ENCODE measurements at places on chromosomes 1 and 21.
A peak's percentile ranks its signal among the peaks of the same experiment; 100 is the strongest.

DNA sequence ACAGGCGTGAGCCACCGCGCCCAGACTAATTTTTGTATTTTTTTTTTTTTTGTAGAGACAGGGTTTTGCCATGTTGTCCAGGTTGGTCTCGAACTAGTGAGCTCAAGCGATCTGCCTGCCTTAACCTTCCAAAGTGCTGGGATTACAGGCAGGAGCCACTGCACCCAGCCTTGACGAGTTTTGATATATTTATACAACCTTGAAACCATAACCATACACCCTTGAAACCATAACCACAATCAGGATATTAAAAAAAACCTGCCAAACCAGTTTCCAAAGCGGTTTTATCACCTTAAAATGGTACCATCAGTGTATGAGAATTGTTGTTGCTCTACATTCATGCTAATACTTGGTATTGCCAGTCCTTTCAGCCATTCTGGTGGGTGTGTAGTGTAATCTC, 3.7 kb upstream of the PHACTR4 start:
- DNase-seq, result no peak

- DNase-seq, result no peak
Observed at GRCh38 chr1:209376774-209377173, 206.7 kb upstream of the CAMK1G start.

GRCh38 chr1:154859786-154860155, 10.3 kb downstream of the KCNN3 start:
- DNase-seq, result no peak

DNA sequence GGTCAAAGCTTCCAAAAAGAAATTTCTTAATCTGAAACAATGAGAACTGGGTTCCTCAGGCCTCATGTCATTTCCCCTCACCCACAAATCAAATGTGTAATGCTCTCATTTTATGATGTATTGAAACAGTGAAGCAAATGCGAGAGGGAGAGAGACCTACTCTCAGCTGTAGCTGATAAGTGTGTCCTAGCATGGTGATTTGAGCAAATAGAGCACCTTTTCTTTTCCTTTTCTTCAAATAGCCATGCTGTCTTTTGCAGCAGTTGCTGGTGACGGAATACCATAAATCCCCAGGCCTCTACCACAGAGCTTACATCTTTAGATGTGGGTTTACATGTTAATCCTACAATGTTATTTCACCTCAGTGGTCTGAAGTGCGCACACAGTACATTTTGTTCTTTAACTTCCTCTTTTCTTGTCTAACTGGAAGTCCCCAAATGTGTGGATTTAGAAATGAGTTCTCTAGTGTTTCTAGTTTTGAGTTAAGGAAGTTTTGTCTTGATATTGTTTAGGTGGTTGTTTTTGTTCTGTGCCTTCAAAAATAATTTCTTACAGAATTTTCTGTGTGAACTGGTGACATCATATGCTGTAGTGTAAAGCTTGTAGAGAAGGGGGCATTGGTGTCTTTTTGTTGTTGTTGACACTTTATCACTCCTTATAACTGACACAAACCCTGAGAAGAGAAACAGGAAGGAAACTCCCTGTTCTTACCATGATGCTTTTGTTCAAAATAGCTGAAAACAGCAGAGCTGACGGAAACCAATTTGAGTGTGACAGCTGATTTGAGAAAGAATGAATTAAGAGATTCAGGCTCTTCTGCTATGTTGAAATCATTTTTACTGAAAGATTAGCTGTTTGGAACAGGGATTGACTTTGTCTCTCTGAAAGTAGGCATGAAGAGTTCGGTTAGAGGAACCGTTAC, 12.2 kb downstream of the SMAP2 start:
- no peak for DNase-seq

GRCh38 chr1:241229216-241229615, 127.8 kb downstream of the RGS7 start:
- no peak for DNase-seq

DNA sequence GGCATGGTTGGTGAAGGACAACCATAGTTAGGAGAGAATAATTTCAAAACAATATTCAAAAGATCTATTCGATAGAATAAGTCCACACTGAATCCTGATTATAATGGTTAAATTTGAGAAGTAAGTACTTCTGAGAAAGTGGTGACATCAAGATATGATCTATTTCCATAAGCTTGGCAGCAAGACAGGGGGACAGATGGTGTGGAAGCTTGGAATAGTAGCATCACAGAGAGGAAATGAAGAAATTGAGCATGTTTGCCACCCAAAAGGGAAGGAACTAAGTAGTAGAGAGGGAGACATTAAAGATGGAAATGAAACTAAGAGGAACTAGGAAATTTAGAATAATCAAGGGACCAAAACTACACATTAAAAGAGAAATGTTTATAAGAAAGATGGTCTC, 94.5 kb downstream of the OLFM3 start:
- no peak for DNase-seq

DNA sequence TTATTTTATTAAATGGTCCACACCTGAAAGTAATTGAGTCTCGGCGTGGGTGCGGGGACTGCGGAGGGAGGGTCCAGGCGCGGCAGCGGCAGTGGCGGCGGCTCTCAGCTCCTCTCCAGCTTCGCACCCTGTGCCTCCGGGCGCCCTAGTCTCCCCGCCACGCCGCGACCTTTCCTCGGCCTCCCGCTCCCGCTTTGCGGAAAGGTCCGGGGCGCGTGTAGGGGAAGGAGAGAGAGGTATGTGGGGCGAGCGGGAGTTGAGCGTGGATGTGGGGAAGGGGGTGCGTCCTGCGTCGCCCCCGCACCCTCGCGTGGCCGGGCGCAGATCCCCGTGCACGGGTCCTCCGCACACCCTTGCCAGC, 13.4 kb upstream of the ALX3 start:
- DNase-seq, result no peak

GRCh38 chr21:33241846-33242245, 12.1 kb downstream of the IFNAR2 start:
- no peak for DNase-seq

- peak; percentile 91 for DNase-seq
Observed at GRCh38 chr21:28754127-28754611, 238.5 kb downstream of the LTN1 start.

DNA sequence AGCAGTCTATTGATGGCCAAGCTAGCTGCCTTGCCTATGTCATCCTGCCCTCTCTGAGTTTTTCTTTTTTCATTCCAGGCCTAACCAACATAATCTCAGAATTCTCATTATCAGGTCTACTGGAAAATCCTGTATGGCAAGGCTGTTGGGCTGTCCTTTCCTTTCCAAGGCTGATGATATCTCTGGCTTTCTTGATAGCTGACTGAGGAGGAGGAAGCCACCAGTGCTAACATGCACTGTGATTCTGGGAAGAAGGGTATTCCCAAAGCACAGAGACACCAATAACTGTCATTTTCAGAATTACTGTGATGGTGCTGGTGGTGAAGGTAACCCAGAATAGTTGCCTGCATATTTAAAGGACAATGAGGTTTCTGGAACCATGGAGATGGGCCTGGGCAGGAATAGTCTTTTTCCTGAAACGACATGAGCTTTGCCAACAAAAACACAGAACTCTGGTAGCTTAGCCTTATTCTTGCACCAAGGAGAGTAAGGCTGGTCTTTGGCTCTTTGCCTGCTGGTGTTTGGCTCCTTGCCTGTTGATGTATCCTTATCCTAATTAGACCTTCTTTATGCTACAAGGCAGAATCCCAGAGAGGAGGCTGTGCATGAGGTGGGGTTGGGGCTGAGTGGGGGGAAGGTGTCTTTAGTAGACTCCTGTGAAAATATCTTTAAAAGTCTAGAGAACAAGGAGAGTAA, 157.4 kb downstream of the TNFSF18 start:
- no peak for DNase-seq

GRCh38 chr21:34630536-34631143, 15.7 kb upstream of the RCAN1 start:
- no peak for DNase-seq

DNA sequence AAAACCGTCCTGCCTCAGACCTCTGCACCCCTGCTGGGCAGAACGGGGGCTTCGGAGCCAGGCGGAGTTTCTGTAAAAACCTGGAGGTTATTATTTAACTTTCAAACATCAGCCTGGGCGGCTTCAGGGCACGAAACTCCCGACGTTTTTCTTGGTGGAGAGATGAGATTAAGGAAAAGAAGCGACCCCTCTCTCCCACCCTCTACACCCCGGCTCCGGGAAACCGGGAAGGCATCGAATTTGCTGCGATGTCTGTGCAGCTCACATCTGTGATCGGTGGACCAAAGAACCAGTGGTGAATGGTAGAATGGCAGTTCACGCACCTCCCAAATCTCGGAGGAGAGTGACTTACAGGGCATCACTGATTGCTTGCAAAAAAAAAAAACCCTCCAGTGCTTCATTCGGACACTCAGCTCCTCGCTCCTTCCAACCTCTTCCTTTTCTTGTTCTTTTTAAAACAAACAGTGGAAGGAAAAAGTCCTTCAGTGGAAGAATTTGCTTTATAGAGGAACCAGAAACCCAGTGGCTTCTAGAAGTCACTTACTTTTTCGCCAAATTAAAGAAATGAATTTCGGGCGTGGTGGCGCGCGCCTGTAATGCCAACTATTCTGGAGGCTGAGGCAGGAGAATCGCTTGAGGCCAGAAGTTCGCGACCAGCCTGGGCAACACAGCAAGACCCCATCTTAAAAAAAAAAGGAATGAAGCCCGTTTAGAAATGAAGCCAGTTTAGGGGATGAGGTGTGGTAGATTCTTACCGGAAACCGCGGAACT, 884 bp downstream of the PHACTR4 start:
- no peak for DNase-seq

DNA sequence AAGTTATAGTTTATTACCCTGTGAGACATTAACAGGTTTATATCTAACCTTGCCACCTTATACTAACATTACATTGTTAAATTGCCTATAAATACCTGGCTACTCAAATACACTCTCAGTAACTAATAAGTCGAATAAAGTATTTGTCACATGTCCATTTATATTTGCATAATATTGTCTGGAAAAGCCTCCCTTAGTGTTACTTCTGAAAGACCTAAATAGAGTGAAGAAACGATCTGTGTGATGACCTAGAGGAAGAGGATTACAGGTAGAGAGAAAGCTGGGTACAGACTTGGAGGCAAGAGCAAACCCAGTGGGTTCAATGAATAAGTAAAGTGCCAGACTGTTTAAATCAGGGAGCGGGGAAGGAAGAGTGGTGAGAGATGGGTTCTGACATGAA, 2.7 kb upstream of the CACYBP start:
- no peak for DNase-seq

DNA sequence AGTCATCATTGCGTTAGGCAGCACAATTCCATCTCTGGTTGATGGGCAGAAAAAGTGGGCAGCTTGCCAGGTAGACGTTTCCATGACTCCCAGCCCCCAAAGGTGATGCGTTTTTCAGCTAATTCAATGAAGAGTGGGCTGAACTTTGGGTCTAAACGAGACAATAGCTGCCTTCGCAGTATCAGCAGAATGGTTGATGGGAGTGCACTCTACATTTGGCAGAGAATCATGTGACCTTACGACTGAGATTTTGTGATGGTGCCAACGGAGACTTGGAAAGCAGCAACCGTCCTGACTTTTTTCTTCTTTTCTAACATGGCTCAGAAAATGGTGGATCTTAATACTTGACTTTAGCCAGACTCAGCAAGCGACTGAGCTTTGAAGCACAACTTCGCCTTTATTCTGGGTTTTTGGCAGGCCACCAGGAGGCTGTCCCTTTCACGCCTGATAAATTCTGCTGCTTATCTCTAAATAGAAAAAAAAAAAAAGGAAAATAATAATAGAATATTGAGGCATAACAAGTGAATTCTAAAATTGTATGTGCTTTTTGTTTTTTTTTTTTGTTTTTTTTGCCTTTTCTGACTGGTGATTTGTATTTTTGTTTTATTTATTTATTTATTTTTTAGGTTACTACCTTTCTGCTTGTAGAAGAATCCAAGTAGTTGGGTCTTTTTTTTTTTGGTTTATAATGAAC, 804.8 kb downstream of the USP25 start:
- no peak for DNase-seq

GRCh38 chr1:235908742-235909520, 42.2 kb upstream of the LYST start:
- DNase-seq, result no peak

All from BJ (cell line).